Activated CD4-positive, alpha-beta memory T cell treated with anti-CD3 and anti-CD28 coated beads for 36 hours (primary cell): ENCODE measurements at places on chromosomes 16 and 17. TPM values are rescaled to one million over a fixed set of nuclear protein-coding genes. Genes with fewer than 3 reads are reported as not detected.

Gene MPV17L
- total RNA-seq, result not detected

Gene CX3CL1
- not detected for total RNA-seq

- H3K4me3 ChIP-seq, result no peak overlapping the region
- DNase-seq, result no peak
- peaks cover 8% of the 10 kb centered on the region for H3K27me3 ChIP-seq
- H3K4me1 ChIP-seq, result peaks cover 41% of the 10 kb centered on the region
These were observed 6.4 kb downstream of the IRF8 start for GRCh38 chr16:85905110-85906095.

DNA sequence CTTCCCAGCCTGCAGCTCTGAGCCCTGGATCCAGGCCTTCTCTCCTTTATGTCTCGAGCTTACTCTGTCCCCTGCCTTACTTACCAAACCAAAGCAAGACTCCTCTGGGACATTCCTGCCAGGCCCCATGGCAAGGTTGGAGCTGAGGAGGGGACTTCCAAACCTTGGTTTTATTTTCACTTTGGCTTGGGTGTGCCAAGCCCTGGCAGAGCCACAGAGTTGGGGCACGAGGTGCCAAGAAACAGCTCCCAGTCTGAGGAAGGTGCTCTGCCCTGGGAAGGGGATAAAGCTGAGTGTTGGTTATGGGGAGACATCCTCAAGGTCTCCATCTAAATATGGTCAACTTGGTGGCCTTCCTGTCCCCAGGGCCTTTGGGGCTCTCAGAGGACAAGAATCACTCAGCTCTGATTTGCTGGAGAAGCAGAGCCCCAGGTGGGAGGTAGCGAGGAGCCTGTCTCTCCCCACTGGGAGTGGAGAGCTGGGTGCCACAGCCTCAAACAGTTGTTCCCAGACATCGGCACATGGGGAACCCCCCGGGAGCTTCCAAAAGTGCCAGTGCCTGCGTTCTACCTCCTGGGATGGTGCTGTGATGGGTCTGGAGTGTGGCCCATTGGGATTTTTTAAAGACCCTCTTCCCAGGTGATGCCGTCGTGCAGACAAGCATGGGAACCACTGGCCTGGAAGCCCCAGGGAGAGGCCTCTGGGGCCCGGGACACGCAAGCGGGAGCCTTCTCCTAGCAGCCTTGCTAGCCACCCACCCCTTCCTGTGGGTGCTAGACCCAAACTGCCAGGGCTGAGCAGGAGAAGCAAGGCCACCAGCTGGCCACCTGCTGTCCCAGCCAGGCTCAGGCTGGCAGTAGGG lies 10.3 kb downstream of the NLRC5 start:
- peak; percentile 61 for DNase-seq
- peak overlapping the region; percentile 64 for H3K4me3 ChIP-seq
- H3K27me3 ChIP-seq, result no peaks in the 10 kb centered on the region
- H3K36me3 ChIP-seq, result peaks cover 45% of the 10 kb centered on the region
- peaks cover 94% of the 10 kb centered on the region for H3K4me1 ChIP-seq

GRCh38 chr16:55622930-55623561 lies 32.7 kb upstream of the SLC6A2 start:
- H3K27me3 ChIP-seq, result peaks cover 1% of the 10 kb centered on the region
- no peak overlapping the region for H3K4me3 ChIP-seq
- no peaks in the 10 kb centered on the region for H3K4me1 ChIP-seq
- no peaks in the 10 kb centered on the region for H3K36me3 ChIP-seq
- H3K27ac ChIP-seq, result no peak overlapping the region

DNA sequence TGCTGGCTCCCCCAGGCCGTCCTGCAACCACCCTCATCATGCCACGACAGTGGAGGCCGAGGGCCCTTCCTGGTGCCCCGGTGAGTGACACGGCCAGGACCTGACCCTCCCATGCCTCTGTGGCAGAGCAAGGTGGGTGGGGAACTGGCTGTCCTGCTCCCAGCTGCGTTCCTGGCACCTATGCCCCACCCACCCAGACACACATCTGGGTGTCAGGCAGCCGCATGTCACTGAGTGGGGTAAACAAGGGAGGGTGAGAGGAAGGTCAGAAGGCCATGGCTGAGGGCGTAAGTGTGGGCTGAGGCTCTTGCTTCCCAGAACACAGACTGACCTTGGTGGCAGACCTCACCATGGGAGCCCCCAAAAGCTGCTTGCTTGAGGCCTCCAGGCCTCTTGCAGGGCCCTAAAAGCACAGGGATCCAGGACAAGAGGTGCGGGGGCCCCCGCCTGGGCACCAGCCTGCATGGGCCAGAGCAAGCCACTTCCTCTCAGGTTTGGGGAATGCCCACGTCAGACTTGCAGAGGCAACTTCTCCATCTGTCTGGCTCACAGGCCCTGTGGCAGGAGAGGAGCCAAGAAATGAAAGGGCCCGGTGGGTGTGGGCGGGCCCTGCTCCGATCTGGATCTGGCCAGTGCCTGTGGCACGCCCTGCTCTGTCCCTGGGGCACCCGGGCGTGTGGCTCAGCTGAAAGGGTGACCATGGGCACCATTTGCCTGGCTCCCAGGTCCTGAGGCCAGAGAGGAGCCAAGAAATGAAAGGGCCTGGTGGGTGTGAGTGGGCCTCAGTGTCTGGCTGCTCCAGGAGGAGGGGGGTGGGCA lies 3.9 kb upstream of the CCDC57 start:
- DNase-seq, result peak; percentile 85
- H3K27ac ChIP-seq, result peak overlapping the region; percentile 76
- H3K4me1 ChIP-seq, result peaks cover 33% of the 10 kb centered on the region
- no peaks in the 10 kb centered on the region for H3K27me3 ChIP-seq
- no peaks in the 10 kb centered on the region for H3K36me3 ChIP-seq

- no peaks in the 10 kb centered on the region for H3K36me3 ChIP-seq
- DNase-seq, result no peak
- H3K4me1 ChIP-seq, result no peaks in the 10 kb centered on the region
- H3K4me3 ChIP-seq, result no peak overlapping the region
These were observed 105.3 kb upstream of the SMURF2 start for GRCh38 chr17:64767269-64767997.

DNA sequence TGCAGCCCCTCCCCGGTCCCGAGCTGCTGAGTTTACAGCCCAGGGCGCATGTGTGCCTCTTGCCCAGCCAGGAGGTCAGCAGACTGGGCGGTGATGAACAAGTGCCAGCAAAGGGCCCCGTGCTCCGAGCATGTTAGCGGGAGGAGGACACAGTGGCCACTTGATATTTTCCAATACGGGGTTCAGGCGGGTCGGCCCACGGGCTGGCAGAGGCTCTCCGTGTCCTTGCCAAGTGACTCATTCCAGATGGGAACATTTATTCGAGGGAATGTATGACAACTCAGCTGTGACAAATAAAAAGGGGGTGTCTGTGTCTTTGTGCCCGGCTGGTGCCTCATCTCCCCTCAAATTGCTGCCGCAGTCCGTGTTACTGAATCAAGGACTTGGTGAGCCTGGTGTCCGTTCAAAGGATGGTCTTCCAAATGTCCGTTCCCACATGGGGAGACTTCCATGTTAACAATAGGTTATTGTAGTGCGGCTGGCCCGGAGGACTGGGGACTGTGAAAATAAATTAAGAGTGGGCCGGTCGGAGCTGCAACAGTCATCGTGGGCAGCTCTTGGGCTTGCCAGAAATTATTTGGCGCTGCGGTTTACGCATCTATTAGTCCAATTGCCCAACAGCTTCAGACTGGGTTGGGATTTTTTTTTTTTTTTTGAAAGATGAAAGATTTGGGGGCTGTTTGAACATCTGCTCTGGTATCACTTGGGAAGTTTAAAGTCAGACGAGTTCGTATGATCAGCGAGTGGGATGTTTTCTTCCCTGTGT lies 174.0 kb upstream of the CIBAR2 start:
- H3K4me1 ChIP-seq, result no peaks in the 10 kb centered on the region
- H3K27ac ChIP-seq, result no peak overlapping the region
- no peak for DNase-seq
- no peaks in the 10 kb centered on the region for H3K27me3 ChIP-seq
- H3K4me3 ChIP-seq, result no peak overlapping the region
- no peaks in the 10 kb centered on the region for H3K36me3 ChIP-seq

DNA sequence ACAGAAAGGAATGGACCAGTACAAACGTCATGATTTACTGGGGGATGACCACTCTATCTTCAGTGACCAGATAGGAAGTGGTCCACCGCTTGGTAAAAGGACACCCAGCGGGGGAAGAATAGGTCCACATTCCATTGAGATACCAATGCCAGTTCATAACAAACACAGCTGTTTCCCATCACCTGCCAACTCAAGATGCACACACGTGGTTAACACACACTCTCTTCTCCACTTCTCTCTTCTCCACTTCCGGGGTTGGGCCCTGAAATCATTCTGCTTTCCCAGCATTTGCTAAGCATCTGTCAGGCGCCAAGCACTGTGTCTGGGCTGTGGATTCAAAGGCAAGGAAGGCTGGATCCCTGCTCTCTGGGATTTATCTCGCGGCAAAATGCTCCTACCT lies 175.5 kb downstream of the SLC39A11 start:
- no peak overlapping the region for H3K27ac ChIP-seq
- no peak overlapping the region for H3K4me3 ChIP-seq
- H3K27me3 ChIP-seq, result no peaks in the 10 kb centered on the region
- no peak for DNase-seq
- H3K36me3 ChIP-seq, result peaks cover 2% of the 10 kb centered on the region
